ENCODE measurements at places on chromosomes 5 and 9.

GRCh38 chr5:161660806-161661205 is 24.7 kb upstream of the GABRA6 start:
- no peak for DNase-seq

GRCh38 chr9:98083566-98084183 is 27.1 kb downstream of the NANS start:
- DNase-seq: no peak

DNA sequence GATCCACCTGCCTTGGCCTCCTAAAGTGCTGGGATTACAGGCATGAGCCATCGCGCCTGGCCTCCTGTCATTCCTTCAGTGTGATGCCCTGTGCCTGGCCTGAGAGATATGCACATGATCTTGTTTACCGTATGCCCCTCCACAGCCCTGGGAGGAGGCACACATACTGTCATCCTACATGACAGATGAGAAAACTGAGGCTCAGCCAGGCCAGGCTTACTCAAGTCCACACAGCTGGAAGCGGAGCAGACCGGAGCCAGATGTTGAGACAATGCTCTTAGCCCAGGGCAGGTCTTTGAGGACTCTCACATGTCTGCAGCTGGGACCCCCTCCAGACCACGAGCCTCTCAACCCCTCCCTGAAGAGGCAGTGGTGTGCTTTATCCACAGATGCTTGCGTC is 38.7 kb upstream of the SH3PXD2B start:
- no peak for DNase-seq

- DNase-seq: no peak
Observed at GRCh38 chr5:1657161-1657741, 133.5 kb upstream of the LPCAT1 start.

- peak; percentile 26 for DNase-seq
Observed at GRCh38 chr5:36152324-36153297, 700 bp downstream of the SKP2 start.

DNA sequence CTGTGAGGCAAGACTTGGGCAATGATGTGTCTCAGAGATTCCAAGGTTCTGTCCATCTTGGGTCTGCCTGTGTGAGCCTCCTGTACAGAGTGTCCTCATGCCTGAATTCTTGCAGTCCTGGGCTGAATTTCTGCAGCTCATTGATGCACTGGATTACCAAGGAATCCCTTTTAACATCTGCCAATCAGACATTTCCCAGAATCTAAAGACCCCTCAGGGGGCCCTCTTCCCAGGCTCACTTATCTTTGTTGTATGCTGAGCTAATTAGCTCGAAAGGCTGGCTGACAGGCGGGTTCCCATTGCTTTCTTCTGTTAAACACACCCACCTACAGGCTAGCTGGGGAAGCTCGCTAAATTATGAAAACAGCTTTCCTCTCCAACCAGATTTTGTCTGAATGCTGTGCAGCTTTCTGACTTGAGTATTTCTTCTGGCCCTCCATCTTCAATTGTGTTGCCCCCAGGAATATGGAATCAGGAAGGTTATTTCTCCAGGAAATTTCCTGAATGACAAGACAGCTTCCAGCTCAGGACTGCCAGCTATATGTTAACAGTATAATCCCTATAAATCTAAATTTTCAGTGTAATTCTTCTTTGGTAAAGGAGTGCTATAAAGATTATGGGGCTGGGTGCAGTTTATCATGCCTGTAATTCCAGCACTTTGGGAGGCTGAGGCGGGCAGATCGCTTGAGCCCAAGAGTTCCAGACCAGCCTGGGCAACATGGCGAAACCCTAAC is at the start of gene LIX1:
LIX1 (minus strand) TSS at position 91 of the 734 bp plus-strand sequence; CDS start at position 56, 35 bp downstream.
- peak; percentile 70 for DNase-seq

- no peak for DNase-seq
Observed at GRCh38 chr5:175872287-175873087, 1.1 kb downstream of the CPLX2 start.

- DNase-seq: no peak
Observed at GRCh38 chr9:116123171-116123570, 30.4 kb upstream of the PAPPA start.

DNA sequence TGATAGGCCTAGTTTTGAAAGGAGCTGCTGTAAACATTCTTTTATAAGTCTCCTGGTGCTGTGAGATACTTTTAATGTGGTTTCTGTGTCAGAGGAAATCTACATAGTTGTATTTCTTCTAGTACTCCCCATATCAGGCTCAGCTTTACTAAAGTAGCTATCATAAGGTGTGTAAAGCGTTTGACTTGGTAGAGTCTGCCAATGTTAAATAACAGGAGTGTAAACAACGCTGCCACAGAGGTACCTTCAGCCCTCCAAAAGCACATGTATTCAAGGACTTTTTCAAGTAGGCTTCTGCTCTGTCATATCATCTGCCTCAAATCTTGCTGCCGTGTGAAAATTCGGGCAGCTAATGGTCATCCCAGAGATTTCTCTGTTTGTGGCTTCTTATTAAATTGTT is 142.7 kb downstream of the ZSWIM6 start:
- no peak for DNase-seq

DNA sequence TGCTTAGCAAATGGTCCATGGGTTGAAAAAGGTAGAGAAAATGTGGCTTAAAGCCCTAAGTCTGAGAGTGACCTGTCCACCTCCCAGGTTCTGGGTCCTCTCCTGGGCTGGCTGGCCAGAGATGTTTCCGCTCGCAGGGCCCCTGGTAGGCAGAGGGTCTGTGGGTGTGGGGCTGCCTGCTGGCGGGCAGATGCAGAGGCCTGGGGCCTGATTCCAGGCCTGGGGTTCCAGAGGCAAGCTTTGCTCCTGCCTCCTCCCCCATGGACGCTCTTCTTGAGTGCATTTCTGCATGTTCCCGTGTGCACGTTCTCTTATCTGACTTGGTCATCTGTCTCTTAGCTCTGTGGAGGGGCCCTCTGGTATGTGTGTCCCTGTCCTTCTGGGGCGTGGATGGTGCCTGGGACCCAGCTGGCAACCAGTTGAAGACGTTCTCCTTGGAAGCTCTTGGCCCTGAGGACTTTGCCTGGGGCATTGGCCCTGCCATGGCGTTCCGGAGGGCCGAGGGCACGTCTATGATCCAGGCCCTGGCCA is 3.8 kb downstream of the MIGA2 start:
- no peak for DNase-seq

- peak; percentile 47 for DNase-seq
Observed at GRCh38 chr9:93304574-93305496, 120.9 kb downstream of the WNK2 start.

GRCh38 chr9:8106362-8106761 is 306.8 kb upstream of the DMAC1 start:
- DNase-seq: no peak

DNA sequence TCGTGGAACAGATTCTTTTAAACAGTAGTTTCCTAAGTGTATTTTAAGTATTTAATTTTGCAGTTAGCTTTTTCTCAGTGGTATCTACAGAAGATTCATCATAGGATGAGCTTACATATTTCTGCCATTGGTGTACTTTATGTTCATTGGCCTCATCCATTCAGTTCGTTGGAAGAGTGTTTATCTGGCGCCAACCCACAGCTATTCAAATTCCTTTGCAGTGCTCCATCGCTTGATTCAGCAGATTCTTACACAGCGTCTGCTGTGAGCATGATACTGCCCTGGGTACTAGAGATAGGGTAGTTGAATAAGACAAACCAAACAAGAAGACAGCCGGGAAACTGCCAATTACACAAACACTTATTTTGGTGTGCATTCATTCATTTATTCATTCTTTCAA is 55.1 kb downstream of the NUP214 start:
- DNase-seq: no peak

- no peak for DNase-seq
Observed at GRCh38 chr5:14141764-14142163, 1.4 kb upstream of the TRIO start.

DNA sequence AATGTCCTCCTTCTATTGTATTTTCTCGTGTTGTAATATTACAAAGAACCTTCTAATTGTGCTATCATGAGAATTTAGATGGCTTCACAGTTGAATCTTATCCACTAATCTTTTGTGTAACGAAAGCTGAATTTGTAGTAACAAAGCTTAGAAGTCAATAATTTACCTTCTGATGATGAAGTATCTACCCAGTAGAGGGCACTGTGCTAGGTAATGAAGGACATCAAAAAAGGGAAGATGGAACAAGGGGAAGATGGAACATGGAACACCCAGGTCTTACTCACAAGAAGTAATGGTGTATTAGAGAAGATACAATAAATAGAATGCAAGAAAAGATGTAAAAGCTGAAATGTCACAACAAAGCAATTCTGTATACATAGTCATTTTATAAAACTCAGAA is 131.0 kb upstream of the CCNG1 start:
- DNase-seq: no peak

DNA sequence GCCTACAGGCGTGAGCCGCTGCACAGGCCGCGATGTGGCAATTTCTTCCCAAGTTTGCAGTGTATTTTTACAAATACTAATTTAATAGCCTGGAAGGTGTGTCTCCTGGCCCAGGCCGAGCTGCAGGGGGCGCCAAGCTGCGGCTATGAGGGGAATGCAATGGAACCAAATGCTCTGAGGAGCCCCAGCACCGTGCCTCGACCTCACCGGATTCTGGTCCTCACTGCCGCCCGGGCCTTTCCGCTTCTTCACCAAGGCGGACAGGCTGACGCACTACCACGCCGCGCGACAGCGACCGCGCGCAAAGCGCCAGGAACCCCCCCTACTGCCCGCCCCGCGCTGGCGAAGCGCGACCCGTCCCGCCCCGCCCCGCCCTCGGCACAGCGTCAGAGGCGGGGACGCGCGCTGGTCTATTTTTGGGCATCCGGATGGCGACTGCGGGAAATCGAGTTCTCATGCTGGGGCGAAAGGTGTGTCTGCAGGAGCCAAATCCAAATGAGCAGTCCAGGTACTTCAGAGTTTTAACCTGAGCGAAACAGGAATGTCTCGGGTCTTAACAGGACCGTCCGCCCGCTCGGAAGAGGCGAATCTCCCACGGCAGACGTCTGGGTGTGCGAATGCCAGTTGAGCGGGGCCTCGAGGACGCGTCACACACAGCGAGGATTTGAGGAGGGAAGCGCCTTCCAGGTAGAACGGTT is 31.7 kb upstream of the PRXL2C start:
- peak; percentile 84 for DNase-seq

DNA sequence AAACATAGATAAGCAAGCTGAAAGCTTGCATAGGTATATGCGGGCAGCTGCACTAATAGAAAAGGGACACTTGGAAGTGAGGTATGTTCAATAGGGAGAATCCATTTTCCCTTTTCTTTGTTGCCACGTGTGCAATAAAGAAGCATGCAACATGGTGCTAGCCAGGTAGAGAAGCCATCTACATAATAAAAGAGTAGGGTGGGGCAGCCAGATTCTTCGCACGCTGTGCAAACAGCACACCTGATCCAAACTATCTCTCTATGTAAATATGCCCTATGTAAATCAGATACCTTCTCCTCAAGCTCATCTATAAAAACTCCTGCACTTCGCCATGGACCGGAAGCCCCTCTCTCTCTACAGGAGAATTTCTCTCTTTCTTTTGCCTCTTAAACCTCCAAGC is 91.9 kb upstream of the C9orf72 start:
- DNase-seq: no peak

DNA sequence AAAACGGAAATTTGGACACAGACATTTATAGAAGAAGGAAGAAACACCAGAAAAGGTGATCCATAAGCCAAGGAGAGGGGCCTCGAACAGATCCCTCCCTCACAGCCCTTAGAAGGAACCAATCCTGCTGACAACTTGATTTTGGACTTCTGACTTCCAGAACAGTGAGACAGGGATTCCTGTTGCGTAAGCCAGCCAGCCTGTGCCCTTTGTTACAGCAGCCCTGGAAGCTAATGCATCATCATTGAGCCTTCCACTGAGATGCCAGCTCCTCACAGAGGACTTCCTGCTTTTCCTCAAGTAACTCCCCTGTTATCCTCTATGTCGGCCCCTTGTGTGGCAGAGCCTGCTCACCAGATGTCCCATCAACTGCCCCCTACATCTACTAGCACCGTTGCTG is 94.1 kb downstream of the JMY start:
- no peak for DNase-seq

- DNase-seq: peak; percentile 4
Observed at GRCh38 chr5:165457859-165458481, 1952.6 kb downstream of the MAT2B start.
